ENCODE measurements at places on chromosomes 5 and 9. TPM values are rescaled to one million over a fixed set of nuclear protein-coding genes. Genes with fewer than 3 reads are reported as not detected.

Gene MSMP
- not detected for total RNA-seq

Gene OLFML2A
- total RNA-seq: 16.4 TPM

Gene DPH7
- total RNA-seq: 38.9 TPM

Gene SAXO1
- total RNA-seq: under 0.01 TPM

Gene NMUR2
- not detected for total RNA-seq

Gene PCDHGB2
- 1.2 TPM for total RNA-seq

Gene PCDH12
- not detected for total RNA-seq

Gene C9
- total RNA-seq: not detected

Gene OLFM1
- total RNA-seq: 0.96 TPM

Gene CDK7
- total RNA-seq: 52.8 TPM

Gene KIF12
- 15.8 TPM for total RNA-seq

Gene ARID3C
- total RNA-seq: 0.48 TPM

Gene DBH
- not detected for total RNA-seq

Gene RAI14
- total RNA-seq: 117 TPM

Gene DEPDC1B
- total RNA-seq: 10.6 TPM

Gene NR6A1
- 2.2 TPM for total RNA-seq

Gene STING1
- total RNA-seq: 17.5 TPM

Gene CDH12
- total RNA-seq: not detected

Gene PSAT1
- total RNA-seq: 265 TPM

Gene MRPL50
- total RNA-seq: 13.9 TPM

Gene FBXL7
- total RNA-seq: 4.4 TPM

Gene IL3
- total RNA-seq: not detected

Gene GAPT
- not detected for total RNA-seq

Gene FAM193B
- 29.5 TPM for total RNA-seq

Gene PCDHB10
- total RNA-seq: 3.4 TPM

Gene EGFLAM
- 3.5 TPM for total RNA-seq

Gene ANKRD18B
- 3.8 TPM for total RNA-seq

Gene OR2V1
- not detected for total RNA-seq

Gene TSLP
- total RNA-seq: 0.29 TPM

Gene C9orf85
- 19.1 TPM for total RNA-seq

Gene ISCA1
- 22.1 TPM for total RNA-seq

Gene PDE6A
- not detected for total RNA-seq

Gene SLC6A7
- not detected for total RNA-seq

Gene ALDOB
- not detected for total RNA-seq

Gene AGXT2
- not detected for total RNA-seq

Gene SCGB3A2
- total RNA-seq: not detected

Gene CCL21
- total RNA-seq: not detected

Gene FOXD4L6
- not detected for total RNA-seq

Gene SGTB
- total RNA-seq: 10.5 TPM

Gene RBM18
- total RNA-seq: 21.1 TPM

Gene SRP19
- total RNA-seq: 139 TPM

Gene ANKRD20A1
- 0.08 TPM for total RNA-seq

Gene LCN2
- total RNA-seq: 283 TPM

Gene VLDLR
- total RNA-seq: 28.5 TPM

Gene TRPM3
- not detected for total RNA-seq

Gene PTGS1
- 0.07 TPM for total RNA-seq

Gene WDR38
- not detected for total RNA-seq

Gene HACD4
- 0.46 TPM for total RNA-seq

Gene ADRB2
- total RNA-seq: 0.75 TPM

Gene WNK2
- total RNA-seq: 17.1 TPM

Gene GPR21
- total RNA-seq: not detected

All from kidney epithelial cell (primary cell).